CD8-positive, alpha-beta T cell (primary cell): ENCODE measurements at places on chromosomes 1 and 21. TPM values are rescaled to one million over a fixed set of nuclear protein-coding genes. Genes with fewer than 3 reads are reported as not detected.

DNA sequence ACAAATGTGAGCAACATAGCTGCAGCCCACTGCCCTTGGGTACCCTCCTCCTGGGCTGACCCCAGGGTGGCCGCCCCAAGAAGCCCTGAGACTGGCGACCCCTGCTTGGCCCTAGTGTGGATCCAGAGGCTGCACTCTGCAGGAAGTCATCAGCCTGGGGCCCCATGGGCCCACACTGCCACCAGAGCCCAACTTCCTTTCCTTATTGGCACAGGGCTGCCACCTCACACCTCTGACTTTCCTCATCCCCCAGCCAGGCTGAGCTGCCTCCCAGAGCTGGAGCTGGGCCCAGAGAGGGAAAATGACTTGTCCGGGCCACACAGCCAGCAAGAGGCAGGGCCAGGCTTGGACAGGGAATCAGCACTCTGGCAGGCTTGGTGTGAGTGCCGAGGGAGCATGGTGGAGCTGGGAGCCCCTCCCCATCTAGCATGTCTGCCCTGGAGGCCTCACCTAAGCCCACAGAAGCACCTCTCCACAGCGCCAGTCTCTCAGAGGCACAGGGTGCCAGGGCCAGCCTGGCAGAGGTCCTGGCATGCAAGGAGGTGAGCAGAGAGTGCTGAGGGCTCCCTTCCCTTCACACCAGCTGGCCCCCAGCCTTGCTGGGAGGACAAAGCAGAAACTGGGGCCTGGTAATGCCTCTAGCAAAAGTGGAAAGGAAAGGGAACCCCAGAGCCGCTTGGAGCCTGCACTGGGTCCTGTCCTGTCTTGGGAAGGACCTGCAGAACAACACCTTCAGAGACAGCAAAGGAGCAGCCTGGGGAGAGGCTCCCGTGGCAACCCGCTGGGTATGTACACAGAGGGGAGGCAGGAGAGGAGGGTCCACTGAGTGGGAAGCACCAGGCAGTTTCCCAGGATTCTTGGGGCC lies 3.2 kb downstream of the RAP1GAP start:
- DNase-seq: no peak

DNA sequence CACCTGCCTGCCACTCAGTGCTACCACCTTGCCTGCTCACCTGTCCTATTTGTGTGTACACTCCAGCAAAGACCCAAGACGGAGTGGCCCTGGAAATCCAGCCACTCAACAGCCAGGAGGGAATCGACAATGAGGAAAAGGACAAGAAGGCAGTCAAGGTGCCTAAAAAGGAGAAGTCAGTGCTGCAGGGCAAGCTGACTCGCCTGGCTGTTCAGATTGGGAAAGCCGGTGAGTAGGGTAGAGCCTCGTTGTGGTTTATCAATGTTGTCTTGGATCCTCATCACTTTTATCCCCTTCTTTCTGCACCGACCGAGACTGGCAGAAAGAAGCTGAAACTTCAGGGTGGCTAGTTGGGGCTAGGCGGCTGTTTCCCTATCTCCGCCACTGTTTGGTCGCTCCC lies 61.4 kb upstream of the LAX1 start:
- no peak for DNase-seq

DNA sequence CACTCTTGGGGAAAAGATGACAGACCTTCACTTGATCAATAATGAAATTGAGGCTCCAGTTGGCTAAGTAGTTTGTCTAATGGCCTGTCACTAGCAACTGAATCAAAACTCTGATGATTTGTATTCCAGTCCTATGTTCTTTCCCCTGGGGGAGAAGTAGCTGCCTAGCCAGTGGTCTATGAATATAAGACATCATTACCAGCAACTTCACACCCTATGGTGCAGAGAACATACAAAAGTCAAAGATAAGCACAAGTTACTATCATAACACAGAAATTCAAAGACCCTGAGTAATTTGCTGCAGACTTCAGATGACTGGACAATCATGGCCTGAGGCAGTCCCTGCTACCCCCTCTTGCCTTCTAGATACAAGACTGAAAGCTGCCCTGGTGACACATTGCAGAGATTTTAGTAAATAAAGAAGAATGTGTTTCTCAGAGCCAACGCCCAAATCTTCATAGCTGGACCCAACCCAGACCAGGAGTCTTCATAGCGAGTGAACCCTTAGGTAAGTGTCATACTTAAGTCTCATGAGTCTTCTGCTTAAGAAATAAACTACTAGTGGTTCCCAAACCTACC lies 993 bp downstream of the PDZK1 start:
- no peak for DNase-seq

- DNase-seq: no peak
These were observed 11.3 kb downstream of the CCDC190 start for GRCh38 chr1:162849711-162850110.

The GLUL gene
- total RNA-seq: 27.3 TPM

DNA sequence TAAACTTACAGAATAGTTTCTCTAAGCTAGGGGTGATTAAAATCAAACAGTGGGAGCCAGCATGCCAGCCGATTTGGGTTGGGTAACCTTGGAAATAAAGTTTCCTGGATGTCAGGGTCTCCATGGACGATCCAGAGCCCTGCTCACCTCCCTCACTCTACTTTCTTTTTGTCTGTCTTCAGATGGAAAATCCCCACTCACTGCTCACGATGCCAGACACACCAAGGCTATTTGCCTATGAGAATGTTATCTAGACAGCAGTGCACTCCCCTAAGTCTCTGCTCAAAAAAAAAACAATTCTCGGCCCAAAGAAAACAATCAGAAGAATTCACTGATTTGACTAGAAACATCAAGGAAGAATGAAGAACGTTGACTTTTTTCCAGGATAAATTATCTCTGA lies 13.9 kb downstream of the SLAMF7 start:
- no peak for DNase-seq

DNA sequence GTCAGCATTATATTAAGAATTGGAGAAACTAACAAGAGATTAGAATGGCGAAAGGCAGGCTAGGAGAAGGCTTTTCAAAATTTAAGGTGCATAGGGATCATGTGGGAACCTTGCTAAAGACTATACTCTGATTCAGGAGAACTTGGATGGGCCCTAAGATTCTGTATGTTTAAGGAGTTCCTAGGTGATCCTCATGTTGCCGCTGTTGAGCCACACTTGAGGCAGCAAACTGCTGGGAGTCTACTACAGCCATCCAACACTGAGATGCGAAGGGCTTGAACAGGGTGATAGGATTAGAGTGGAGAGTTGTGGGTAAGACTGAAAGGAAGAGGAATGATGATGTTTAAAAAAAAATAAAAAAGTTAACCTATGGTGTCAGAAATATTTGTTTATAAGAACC lies 1013.2 kb downstream of the MRPL39 start:
- DNase-seq: no peak

DNA sequence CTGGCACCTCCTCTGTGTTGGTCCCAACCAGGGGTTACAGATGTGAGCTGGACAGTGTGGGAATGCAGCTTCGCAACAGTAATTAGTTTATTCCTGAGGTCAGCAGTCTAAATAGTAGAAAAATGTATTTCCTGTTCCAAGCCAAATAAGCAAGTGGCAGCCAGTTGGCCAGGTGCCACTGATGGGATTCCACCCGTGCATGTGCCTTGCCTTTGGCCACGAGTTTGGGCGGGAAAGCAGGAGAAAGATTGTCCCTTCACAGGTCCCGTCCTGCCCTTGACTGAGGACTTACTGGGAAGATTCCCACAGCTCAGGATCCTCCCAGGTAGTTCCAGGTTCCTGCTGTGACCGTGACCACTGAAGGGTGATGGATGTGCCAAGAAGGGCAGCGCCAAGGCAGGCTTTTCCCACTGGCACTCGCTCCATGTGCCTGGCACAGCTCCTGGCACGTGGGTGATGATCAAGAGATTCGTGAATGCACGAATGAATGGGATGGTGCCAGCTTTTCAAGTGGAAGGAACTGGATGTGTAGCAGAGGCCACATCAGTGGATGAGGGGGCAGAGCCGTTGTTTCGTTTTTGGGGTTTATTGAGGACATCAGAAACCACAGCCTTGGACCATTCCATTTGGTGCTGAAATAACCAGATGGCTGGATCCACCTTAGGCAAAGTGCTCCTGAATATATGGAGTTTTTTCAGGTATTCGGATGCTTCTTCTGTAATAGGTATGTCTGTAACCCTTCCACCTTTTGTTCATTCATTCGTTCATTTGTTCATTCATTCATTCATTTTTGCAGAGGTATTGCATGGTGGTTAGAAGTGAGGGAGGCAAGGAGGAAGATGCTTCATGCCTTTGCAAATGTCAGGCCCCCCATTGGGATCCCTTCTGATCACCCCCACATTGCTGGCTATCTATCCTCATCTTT lies 62.4 kb upstream of the WNT4 start:
- no peak for DNase-seq

- DNase-seq: no peak
These were observed 20.5 kb downstream of the PLEKHM2 start for GRCh38 chr1:15704526-15705183.

- DNase-seq: no peak
These were observed 7.8 kb upstream of the NUDT17 start for GRCh38 chr1:145837656-145838055.

DNA sequence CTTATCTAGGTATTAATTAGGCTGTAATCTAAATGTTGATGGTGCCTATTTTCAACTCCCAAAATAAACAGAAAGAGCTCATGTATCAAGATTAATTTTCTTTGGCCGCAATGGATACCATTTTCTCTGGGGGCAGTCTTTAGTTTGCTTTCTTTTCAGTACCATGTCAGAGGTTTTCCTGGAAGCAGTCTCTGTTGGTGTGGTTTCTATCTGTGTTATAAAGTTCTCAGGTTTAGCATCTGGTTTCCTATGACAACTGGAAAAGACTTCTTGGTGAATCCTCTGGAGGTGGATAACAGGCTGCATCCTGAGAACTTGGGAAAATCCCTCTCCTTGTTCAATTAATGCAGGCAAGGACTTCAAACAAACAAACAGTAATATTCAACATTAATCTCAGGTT lies 38.7 kb upstream of the BATF3 start:
- no peak for DNase-seq

The C4BPB gene
- 1.8 TPM for total RNA-seq

DNA sequence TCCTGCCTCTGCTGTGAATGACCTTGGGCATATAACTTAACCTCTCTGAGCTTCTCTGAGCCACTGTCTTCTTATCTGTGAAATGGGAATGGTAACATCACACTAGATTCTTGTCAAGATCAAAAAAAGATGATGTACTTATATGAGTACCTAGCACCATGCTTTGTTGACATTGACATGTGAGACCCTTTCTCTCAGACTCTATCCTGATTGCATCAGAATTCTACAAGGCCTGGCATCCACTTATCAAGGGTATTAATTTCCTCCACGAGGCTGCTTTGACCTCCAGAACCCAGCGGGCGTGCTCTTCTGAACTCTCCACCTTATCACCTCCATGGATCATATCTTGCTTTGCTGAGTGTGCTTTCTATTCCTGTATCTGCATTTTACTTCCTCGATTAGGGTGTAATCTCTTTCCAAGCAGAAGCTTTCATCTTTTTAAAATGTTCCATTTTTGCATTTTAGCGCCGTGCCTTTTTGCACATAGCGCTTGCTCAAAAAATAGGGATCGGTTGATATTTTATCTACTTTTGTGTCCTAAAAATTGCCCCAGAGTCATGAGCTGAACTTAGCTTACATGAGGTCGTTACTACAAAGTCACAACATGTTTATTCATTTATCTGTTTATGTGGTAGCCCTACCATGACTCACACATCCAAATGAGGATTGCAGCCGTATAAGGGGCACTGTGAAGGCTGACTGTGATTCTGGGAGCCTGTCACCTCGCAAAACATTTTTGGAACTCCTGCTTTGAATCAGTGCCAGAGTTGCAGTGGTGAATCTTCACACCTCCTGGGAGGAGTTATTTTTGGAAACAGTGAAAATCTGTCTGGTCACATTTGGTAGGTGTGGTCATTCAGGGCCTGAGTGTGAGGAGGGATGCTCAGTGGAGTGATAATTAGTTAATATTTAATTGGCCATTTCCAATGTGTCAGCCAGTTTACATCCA lies 63.2 kb downstream of the IER5 start:
- no peak for DNase-seq

The NBPF4 gene
- total RNA-seq: not detected

The FAM3B gene
- not detected for total RNA-seq

The NPHS2 gene
- total RNA-seq: not detected

The TPR gene
- total RNA-seq: 98.0 TPM

DNA sequence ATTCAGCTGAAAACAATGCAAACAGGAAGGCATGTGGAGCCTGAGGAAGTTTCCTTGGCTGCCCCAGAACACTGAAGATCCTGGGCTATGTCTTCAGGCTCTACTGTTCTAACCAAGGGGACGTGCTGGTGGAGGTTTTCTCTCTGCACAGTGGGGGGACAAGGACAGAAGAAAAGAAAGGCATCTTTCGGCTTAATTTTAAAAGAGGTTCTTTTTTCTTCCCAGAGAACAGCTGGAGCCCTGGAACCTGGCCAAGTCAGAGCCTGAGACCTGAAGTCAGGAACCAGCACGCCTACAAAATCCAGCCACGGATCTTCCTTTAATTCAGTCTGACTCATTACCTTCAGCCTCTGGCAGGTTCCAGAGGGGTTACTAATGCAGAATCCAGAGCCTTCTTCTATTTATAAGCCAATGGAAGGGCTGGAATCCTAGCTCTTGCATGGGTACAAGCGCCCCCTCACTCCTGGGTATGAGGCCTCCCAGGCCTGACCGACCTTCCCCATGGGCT lies 19.8 kb downstream of the CTNNBIP1 start:
- no peak for DNase-seq

The CNR2 gene
- 0.98 TPM for total RNA-seq

The IGSF21 gene
- total RNA-seq: not detected

DNA sequence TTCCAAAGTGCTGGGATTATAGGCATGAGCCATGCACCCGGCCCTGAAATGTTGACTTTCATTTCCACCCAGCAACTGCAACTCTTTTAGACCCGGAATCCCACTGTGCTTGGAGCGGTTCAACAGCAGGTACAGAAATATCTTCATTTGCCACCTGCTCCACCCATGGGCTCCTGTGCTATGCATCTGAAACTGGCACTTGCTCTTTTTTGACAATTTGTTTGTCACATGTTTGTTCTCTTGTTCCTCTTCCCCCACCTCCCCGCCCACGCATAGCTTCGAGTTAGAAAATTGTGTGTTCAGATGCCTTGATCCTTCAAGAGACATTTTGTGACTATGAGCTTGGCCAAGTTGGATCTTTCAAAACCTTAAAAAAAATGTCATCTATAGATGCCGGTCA lies 2.4 kb upstream of the IFNLR1 start:
- DNase-seq: no peak

DNA sequence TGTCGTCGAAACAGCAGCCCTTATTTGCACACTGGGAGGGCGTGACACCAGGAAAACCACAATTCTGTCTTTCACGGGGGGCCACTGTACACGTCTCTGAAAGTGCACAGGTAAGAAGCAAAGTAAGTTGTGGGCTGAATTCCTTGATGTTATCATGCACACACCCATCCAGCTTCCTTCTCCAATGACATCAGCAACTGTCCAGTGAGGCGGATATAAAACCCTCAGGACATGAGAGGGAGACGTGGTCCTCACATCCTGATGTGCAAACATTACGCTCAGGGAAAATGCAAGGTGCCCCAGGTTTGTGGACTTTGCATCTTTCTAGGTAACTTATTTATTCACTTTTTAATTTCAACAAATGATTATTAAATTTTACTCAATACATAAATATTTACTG lies 3.0 kb downstream of the TFF1 start:
- DNase-seq: no peak
